NCI-H1092 (cell line): ENCODE measurements at places on chromosomes 2 and 18.

DNA sequence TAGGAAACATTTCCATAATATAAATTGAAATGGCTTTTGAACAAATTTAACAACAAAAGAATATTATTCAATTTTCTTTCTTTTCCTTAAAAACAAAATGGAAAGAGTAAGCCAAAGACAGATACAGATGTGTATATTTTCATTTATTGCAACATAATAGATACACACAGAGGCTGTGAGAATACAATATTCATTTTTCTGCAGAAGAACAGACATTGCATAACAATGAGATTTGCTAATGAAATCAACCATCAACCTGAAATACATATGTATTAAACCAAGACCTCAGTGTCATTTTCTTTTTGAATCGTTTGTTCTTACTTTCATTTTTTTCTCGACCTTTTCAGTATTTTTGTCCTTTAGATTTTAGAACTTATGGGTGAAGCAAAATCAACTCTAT is 95.1 kb downstream of the BAZ2B start:
- DNase-seq, result no peak

DNA sequence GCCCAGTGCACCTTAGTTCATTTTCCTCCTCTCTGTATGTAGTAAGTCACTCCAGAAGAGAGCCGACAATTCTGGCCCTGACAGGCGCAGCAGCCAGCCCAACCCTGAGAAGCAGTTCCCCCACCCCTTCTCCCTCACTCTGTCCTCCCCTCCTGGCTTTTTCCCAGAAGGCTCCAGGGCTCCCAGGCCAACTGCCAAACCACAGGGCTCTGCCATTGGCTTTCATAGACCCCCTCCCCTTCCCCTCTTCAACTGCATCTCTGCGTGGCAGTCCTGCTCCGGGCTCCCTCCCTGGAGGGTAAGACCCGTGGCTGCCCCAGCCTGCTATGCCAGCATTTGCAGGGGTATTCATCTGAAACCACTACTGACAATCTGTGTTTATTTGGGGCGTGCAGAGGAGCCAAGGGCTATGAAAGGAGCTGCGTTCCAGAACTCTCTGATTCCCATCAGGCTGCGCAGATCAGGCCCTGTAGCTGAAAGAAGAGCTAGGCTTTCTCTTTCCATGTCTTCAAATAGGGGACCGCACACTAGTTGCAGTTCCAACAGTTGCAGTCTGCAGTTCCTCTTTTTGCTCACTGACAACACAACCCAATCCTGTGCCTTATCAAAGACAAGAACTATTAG is 388.6 kb upstream of the TNP1 start:
- DNase-seq, result peak; percentile 73

DNA sequence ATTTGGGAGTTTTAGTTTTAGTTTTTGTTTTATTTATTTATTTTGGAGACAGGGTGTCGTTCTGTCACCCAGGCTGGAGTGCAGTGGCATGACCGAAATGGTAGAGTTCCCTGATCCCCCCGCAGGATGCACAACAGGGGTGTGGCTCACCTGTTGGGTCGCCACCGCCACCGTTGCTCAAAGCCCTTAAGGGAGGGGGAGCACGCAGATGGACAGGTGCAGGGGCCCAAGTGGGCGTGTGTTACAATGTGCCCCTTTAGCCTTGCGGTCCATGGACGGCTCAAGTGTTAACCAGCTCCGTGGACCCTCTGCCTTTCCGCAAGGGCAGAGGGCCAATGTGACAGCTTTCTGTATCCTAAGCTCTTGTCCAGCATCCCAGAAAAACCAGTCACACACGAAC is 61.4 kb upstream of the REL start:
- no peak for DNase-seq

DNA sequence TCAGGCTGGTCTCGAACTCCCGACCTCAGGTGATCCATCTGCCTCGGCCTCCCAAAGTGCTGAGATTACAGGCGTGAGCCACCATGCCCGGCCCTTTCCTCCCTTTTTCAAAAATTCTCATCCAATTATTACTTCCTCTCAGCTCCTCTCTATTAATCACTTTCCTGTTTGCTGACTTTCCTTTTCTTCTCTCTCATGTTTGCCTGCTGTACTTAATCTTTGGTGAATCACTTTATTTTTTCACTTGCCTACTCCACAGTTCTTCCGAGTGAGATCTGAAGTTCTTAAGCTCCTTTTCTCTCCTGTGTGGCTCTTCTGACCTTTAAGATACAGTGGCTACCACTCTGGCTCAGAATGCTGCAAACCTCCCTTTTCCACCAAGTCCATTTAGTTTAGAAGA is 126.3 kb upstream of the SERTAD2 start:
- no peak for DNase-seq

GRCh38 chr2:238382381-238382781 is 44.3 kb upstream of the ASB1 start:
- no peak for DNase-seq

GRCh38 chr2:30396436-30397232 is 50.4 kb upstream of the LCLAT1 start:
- no peak for DNase-seq

DNA sequence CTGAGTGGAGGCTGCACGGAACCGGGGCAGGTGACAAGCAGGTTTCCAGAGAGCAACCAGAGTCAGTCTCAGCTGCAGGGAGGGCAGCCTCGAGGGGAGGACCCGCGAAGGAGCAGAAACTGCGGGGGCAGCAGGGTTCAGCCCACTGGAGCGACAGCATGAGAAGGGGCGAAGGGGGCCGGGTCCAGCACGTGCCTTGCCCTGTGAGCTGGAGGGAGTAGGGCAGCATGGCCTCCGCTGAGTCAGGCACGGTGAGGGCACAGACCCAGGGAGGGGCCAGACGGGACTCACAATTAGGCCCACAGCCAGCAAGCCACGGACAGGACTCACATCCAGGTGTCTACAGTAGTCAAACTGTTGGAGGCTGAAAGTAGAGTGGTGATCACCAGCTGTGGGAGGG is 22.7 kb upstream of the ATP9B start:
- DNase-seq, result no peak

- DNase-seq, result no peak
These were observed 17.5 kb upstream of the SALL3 start for GRCh38 chr18:78962098-78962497.

DNA sequence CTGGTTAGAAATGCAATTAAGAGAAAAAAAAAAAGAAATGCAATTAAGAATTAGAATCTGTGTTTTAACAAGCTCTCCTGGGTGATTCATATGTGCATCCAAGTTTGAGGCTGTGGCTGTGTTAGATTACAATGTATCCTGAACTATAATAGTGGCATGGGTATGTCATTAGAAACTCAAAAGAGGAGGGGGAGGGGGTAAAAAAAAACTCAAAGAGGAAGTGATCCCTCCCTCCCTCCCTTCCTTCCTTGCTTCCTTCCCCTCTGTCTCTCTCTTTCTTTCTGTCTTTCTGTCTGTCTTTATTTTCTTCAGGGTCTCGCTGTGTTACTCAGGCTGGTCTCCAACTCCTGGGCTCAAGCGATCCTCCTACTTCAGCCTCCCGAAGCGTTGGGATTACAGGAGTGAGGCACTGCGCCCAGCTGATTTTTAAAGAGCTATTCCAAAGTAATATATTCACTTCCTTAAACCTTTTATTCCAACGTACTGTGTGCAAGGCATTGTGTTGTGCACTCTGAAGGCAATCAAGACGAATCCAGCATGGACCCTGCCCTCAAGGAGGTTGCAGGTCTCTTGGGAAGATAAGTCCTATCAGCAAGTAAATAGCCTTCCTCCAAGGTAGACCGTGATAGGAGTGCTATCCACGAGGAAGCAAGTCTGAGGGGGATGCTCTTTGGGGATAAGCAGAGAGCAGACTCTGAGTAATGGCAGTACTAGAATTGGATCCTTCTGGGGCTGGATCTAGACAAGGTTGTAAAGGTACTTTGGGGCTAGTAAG is 35.9 kb upstream of the MCFD2 start:
- no peak for DNase-seq

DNA sequence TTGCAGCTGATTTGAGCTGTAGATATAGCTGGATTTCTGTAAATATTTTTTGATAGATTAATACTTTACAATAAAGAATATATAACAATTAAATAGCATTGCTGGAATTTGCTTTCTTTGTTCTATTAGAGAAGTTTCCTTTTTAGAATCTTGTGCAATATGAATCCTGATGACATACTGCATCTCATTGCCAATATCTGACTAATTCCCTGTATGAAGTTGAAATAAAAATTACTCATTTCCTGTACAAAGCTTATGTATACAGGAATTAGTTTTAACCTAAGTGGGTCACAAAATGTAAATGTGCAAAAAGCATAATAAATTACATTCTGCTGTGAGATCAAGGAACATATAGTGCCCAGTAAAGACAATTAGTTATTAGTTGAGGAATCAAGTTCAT is 72.8 kb upstream of the TMEFF2 start:
- DNase-seq, result no peak

DNA sequence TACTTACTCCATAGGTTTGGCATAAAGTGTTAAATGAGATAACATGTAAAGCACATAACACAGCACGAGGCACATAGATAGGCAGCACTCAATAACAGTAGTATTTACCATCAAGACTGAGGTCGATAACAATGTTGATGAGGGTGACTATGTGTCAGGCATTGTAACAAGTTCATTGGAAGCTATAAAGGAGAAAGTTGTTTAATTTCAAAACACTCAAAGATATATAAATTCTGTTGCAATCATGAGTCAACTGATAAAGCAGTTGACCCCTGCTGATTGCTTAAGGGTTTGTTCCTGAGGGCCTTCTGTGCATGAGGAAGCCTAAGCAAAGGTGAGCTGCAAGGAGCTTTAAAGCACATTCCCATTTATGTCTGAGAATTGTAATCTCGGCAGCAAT is 760.5 kb downstream of the SATB2 start:
- DNase-seq, result no peak

- no peak for DNase-seq
These were observed 24.3 kb downstream of the SMYD1 start for GRCh38 chr2:88091943-88092342.

DNA sequence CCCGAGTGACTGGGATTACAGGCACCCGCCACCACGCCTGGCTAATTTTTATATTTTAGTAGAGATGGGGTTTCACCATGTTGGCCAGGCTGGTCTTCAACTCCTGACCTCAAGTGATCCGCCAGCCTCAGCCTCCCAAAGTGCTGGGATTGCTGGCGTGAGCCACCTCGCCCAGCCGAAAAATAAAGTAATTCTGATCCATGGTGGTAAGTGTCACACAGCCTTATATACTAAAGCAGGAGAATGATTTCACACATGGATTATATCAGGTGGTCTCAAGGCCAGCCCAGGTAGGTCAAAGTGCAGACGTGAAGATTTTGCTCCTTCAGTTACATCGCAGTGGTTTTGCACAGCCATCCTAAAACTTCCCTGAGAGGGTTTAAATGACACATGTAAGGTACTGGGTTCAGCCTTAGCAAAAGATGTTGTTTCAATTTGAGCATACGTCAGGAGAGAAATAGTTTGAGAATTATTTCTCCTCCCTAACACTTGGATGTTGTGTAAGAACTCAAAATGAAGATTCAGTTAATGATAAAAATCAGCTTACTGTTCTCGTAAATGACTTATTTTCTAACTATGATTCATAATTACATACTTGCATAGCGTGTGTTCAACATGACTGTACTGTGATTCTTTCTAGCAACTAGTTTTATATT is 93.0 kb upstream of the SLC39A10 start:
- no peak for DNase-seq

DNA sequence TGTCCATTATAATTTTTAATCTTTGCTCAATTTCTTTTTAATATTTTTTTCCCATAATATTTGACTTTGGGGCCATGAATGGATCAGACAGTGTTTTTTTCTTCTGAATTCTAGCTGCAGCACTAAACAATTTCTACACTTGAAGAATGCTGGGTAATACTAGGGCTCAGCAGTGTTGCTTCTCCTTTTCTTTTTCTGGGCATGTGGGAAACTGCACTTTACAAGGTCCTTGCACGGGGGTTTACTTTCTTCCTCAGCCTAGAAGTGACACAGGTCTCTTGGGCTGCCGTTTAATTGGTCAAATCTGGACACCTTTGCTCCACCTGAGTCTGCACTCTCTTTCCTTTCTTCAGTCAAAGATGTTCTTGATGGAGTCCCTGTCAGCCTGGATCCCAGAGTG is 135.4 kb upstream of the APCDD1 start:
- DNase-seq, result no peak

DNA sequence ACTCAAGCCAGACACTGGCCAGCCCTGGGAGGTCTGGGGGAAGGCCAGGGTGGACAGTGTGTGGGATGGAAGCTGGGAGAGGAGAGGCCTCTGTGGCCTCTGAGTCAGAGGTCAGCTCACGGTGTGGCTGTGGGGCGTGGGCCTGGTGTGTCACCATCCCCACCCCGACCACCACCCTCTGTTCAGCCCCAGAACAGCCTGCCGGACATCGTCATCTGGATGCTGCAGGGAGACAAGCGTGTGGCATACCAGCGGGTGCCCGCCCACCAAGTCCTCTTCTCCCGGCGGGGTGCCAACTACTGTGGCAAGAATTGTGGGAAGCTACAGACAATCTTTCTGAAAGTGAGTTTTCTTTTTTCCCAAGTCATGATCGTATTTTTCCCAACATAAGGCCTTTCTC is 110.5 kb downstream of the DYSF start:
- DNase-seq, result no peak

DNA sequence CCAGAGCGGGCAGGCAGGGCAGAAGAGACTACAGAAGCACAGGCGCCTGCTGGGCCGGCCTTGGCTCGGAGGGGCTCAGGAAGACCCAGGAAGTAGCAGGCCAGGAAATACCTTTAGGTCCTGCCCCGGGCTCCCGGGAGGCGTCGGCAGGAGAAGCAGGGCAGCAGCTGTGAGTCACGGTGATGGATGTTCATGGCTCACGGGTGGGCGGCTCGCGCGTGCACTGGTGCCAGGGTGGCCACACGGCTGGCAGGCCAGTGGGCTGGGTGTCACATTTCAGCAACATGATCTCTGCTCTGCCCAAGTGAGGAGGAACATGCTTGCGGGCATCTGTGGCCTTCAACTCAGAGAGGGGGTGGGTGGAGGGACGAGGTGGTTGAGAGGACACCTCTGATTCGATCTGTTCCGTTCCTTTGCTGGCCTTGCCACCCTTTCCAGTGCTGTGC is 139.3 kb downstream of the KLHL29 start:
- no peak for DNase-seq

DNA sequence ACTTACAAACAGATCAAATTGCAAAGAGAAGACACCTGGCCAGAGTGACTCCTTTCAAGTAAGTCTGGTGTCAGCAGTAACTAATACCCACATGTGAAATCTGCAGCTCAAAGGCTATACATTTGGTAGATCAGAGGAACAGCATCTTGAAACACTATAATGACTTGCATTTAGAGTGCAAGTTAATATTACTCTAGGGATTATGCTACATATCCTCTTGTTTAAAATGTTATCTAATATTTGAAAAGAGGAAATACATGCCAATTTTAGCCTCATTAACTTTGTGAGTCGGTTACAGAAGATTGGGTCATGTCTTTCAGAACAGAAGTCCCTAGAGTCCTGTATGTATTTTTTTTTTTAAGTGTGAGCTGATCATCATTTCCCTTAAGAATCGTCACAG is 15.2 kb downstream of the LANCL1 start:
- no peak for DNase-seq
